Effector CD8-positive, alpha-beta T cell (primary cell): ENCODE measurements at places on chromosomes 2 and 18.

GRCh38 chr2:139079311-139079710 lies 299.1 kb upstream of the NXPH2 start:
- DNase-seq, result no peak

DNA sequence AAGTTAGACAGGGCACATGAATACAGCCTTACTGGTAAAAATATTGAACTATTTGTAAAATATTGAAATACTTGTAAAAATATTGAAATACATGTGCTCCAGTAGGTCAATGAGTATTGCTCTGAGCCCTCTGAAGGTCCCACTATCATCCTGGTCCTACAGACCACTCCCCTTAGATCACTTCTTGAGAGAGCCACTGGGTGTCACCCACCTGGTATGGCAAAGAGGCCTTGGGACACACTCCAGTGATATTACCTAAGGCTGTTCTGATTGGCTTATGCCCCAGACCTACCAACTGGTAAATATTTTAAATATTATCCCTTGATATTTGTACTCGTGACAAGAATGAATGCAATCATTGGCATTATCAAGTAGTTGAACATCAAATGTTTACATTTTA lies 5.0 kb downstream of the THSD7B start:
- no peak for DNase-seq

GRCh38 chr2:200795028-200795440 lies 16.7 kb upstream of the BZW1 start:
- DNase-seq, result no peak

GRCh38 chr2:128818704-128819491 lies 500.2 kb upstream of the HS6ST1 start:
- no peak for DNase-seq

GRCh38 chr2:181393472-181393871 lies 63.7 kb upstream of the ITGA4 start:
- no peak for DNase-seq

DNA sequence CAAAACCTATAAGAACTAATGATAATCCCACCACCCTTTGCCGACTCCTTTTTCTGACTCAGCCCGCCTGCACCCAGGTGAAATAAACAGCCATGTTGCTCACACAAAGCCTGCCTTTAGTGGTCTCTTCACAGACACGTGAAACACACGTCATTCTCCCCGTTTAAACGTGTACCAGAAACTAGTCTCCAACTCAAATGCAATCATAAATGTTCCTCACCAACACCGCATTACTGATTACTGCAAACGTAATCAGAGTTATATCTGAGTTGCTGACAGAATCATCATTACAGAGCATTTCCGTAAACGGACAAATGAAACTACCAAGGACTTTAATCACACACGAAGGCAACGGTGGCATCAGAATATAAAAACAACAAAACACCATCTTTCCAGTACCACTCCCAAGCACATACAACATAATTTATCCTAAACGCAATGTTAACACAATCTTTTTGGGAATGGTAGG lies 1.9 kb downstream of the CLK1 start:
- DNase-seq, result peak; percentile 34

- no peak for DNase-seq
Measured at GRCh38 chr2:10228611-10229365, 73.9 kb upstream of the HPCAL1 start.

DNA sequence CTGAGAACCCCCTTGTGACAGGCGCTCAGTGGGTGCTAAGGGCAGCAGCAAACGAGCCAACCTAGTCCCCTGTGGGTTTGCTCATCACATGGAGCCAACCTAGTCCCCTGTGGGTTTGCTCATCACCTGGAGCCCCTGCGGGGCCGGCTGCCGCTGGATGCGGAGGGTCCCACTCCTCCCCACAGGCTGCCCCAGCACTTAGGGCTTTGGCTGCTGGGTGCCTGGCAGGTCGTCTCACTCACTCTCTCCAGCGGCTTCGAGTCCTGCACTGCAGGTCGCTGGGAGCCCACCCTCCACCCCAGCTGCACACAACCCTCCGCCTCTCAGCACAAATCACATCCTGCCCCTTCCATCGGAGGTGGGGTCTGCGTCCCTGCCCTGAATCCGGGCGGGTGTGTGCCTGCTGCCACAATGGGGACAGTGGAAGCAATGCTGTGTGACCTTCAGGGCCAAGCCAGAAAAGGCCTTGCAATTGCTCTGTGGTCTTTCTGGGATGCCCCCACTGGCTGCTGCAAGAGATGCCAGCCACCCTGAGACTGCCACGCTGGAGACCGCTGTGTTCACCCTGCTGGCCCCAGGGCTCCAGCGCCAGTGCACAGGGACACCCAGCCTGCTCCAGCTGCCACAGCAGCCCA lies 248.1 kb upstream of the SALL3 start:
- no peak for DNase-seq

DNA sequence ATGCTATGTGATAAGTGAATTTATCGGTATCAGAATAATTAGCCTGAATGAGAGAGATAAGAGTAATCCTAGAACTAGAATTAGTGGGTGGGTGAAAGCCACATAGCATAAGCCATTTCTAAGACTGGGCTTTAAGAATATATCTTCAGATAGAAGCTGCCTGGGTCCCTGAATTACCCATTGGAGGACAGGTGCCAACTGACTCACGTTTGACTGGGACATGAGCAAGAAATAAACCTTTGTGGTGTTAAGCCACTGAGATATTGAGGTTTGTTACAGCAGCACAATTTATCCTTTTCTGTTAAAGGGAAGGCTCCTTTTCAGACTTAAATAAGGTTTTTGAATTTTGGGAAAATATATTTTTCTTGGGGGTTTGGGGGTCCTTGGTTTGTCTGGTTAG lies 95.9 kb downstream of the POLE4 start:
- DNase-seq, result no peak

DNA sequence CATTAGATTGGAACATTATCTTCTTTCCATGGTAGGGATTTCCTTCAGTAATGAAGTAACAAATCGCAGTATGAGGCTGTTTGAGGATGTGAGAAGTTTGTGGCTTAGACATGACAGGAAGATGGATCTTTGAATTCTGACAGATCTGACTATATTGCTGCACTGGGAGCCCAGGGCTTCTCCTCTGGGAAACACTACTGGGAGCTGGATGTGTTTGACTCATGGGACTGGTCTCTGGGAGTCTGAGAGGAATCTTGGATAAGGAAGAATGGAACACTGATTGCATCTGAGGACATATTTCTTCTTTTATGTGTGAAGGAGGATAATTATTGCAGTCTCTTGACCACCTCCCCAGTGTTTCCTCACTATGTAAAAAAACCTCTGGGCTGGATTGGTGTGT lies 77.2 kb upstream of the ST6GAL2 start:
- no peak for DNase-seq

DNA sequence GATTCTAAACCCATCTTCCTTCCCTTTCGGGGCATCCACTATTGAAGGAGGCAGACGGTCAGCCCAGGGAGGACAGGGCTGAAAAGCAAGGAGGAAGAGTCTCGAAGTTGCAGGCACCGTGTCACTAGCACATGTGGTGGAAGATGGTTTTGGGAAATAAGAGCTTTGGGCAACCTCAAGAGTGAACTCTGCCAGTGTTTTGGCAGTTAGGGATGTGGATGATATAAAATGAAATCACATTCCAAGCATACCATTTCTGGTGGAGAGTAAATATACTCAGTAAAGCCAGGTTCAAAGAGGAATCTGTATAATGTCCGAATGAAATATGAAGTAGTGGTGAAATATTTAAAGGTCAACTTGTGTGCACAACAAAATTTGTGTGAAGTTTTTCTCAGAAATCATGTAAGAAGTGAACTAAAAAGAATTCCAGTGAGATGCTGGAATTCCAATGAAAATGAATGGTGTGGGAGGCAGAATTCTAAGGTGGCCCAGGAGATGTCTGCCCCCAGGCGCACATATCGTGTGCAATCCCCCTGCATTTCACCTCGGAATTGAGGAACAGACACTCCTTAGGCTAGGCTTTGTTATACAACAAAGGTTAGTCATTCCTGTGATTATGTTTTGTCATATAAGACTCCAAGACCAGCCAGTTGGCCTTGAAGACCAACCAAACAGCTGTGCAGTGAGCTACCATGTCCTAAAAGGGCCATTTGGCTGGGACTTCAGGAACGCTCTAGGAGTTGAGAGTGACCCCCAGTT lies 147.1 kb downstream of the SH3BP4 start:
- no peak for DNase-seq

DNA sequence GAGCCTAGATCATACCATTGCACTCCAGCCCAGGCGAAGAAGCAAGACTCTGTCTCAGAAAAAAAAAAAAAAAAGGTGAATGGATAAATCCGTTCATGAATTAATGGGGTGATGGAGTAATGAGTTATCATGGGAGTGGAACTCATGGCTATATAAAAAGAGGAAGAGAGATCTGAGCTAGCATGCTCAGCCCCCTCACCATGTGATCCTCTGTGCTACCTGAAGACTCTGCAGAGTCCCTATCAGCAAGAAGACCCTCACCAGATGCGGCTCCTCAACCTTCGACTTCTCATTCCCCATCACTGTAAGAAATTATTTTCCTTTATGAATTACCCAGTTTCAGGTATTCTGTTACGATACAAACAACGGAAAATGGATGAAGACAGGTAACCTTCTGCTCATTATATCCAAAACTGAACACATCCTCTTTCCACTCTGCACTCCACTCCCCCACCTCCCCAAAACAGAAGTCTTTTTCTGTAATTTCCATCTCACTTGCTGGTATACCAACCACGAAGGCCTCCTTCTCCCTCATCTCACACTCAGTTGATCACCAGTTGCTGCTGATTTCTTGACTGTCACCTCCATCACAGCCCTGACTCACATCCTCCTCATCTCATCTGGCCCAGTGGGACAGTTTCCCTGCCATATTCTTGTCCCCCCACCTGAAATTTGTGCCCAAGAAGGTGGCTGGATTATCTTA lies 8.8 kb downstream of the RETREG2 start:
- no peak for DNase-seq

GRCh38 chr2:228227466-228227865 lies 46.0 kb upstream of the SPHKAP start:
- no peak for DNase-seq

- no peak for DNase-seq
Measured at GRCh38 chr2:84875213-84875560, 5.7 kb downstream of the TRABD2A start.

- DNase-seq, result no peak
Measured at GRCh38 chr2:170716851-170717598, 1.9 kb downstream of the SP5 start.

- no peak for DNase-seq
Measured at GRCh38 chr2:157784823-157785175, 91.3 kb downstream of the ACVR1 start.

DNA sequence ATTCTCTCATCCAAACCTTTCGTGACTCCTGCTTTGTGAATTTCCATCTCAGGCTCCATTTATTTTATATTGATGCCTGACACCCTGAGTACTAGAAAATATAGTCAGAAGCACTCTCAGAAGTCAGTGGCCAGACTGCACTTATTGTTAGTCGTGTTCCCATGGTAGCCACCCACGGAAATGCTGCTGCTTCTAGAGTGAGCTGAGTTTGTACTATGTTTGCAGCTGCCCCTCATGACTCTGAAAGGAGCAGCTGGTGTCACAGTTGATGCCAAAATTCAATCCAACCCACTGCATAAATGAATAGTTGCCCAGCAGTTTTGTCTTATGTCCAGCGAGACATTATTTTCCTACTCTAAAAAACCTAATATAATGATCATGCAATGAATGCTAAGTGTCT lies 265.2 kb upstream of the SPHKAP start:
- no peak for DNase-seq

DNA sequence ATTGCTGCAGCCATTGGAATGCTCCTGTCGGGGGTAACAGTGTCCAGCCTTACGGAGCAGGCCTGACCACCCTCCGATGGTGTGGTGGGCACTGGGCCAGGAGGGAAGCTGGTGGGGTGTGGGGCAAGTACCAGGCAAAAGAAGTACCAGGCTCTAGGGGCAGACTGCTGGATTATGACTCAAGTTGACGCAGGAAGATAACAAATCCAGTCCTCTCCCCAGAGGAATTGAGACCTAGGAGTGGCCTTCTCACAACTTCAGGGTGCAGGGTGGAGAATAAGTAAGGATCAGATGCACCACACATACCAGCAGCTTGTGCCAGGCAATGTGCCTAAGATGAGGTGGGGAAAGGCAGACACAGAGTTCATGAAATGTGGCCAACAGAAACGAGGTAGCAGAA lies 37.9 kb downstream of the SEMA4F start:
- DNase-seq, result no peak

DNA sequence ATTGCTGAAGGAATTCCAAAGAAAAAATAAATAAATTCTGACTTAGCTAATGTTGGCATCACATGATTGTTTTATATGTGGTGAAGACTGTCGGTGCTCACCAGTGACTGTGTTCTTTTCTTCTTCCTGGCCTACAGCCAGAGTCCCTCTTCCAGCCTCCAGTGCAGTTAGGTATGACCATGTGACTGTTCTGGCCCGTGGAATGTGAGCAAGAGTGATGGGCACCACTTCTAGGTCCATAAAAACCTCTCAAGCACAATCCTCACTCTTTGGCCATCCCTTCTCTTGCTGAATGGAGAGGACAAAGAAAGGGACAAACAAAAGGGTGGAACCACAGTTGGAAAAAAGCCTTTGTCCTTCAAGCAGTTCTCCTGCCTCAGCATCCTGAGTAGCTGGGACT lies 39.0 kb upstream of the BMPR2 start:
- DNase-seq, result no peak

- no peak for DNase-seq
Measured at GRCh38 chr18:79616651-79617510, 62.7 kb upstream of the CTDP1 start.

DNA sequence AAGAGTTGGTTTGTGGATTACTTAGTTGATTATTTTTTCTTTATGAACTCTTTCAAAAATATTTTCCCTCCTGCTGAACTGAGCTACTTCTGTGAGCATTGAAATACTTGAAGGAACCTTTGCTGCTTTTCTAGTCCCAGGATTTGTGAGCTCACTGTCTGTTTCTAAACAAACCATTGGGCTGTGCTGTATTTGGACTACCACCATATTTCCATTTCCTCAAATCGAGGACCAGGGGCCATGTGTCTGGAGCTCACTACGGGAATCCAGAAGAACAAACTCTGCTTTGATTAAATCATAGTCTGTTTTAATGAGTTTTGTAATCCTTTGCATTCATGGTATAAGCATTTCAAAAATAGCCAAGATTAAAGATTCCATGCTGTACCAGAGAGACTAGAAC lies 1.3 kb downstream of the MRPL33 start:
- DNase-seq, result no peak

- no peak for DNase-seq
Measured at GRCh38 chr2:6454286-6454990, 411.3 kb downstream of the CMPK2 start.
